Activated CD4-positive, alpha-beta T cell treated with anti-CD3 and anti-CD28 coated beads, Interleukin-2, Interleukin-4, amounts not matched to agents 100 ng/mL and 50 ng/mL, durations not matched to agents 16 hours and 8 hours (primary cell): ENCODE measurements at places on chromosomes 3 and 15.
A peak's percentile ranks its signal among the peaks of the same experiment; 100 is the strongest.

GRCh38 chr3:41907330-41908073 is 54.4 kb downstream of the ULK4 start:
- DNase-seq = no peak

DNA sequence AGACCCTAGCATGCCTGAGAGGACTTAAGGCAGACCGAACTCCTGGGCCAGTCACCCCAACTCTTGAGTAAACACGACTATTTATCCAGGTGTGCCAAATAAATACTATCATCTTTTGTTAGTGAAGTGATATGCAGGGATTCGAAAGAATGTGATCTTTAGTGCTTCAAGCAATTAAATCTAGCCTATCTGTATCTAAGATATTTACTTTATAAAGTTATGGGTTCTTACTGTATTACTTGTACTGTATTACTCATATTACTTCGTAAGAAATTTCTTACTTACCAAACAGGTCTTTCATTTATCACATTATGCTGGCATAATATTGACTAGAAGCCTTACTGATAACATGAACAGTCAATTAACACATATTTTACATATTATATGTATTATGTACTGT is 211.6 kb upstream of the NECTIN3 start:
- no peak for DNase-seq

GRCh38 chr15:101351736-101352135 is 56.7 kb upstream of the SNRPA1 start:
- no peak for DNase-seq

DNA sequence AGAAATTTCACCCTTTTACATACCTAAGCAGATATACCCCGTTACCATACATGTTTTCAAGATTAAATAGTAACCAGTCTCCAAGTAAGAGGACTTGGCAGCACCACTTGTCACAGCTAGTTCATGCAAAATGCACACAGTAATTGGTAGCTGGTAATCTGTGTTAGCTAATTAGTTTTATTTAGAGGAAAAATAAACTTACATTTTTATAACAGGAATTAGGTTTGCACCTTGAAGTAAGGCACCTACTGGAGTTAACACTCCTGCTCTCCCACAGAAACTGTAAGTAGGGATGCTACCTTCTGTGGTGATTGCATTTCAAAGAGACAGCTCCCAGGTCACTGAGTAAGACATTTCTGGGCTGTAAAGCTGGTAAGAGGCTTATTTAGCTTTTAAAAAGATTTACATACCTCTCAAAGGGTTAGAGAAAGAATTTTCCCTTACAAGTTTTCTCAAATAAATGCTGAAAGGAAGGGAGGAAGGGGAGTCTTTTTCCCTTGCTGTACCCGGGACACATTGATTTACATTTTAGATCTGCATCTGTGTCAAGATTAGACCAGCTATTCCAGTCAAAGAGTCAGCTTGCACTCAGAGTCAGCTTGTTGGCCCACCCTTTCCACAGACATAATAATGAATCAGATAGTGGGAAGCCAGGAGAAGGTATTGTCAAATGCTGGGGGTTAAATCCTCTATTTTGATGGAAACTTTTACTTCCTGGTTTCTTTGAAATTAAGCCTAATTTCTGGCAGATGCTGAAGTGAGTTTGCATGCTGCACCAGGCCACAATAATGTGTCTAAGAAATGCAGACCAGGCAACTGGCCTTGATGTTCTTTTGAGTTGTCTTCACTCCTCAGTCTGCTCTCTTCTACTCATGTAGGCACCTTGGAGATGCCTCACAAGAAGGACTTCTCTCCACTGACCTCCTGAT is 77.6 kb upstream of the CHD2 start:
- DNase-seq = peak; percentile 20

- no peak for DNase-seq
Observed at GRCh38 chr3:102457644-102458043, 22.8 kb downstream of the ZPLD1 start.

GRCh38 chr3:179190581-179190980 is 42.4 kb downstream of the PIK3CA start:
- DNase-seq = no peak

GRCh38 chr15:87682527-87682926 is 574.0 kb downstream of the NTRK3 start:
- DNase-seq = no peak

DNA sequence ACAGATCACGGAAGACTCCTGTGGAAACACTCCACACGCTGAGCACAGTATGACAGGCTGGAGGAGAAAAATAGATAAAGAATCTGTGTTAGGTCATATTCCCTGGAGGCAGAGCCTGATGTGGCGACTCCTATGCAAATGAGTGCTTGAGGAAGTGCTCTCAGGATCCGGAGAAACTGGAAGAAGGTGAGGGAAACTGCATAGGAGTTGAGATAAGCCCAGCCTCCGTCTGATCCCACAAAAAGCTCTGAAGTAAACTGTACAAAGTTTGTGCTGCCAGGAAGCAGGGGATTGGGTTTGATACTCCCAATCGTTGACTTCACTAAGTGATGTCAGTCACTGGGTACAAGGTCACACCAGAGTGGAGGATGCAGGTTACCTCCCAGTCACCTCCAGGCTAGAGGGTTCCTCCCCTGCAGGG is 33.4 kb downstream of the OSBPL10 start:
- no peak for DNase-seq

GRCh38 chr3:150495149-150495548 is 51.1 kb downstream of the SERP1 start:
- DNase-seq = no peak
